GM12892 (cell line): ENCODE measurements at places on chromosomes 12 and 14.

DNA sequence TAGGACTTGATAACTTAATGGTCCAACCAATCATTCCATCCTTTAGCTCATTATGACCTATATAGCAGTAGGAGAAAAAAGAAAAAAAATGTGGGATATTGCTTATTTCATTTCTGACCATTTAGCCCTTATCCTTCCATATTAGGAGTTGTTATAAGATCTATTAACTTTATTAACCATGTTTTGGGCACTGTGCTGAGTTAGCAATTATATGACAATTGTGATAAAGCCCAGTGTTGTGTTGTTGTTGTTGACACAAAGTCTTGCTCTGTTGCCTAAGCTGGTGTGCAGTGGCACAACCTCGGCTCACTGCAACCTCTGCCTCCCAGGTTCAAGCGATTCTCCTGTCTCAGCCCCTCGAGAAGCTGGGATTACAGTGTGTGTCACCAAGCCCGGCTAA lies 569.7 kb upstream of the FOXG1 start:
- DNase-seq = no peak

GRCh38 chr12:690466-690865 lies 27.2 kb upstream of the NINJ2 start:
- DNase-seq = no peak

DNA sequence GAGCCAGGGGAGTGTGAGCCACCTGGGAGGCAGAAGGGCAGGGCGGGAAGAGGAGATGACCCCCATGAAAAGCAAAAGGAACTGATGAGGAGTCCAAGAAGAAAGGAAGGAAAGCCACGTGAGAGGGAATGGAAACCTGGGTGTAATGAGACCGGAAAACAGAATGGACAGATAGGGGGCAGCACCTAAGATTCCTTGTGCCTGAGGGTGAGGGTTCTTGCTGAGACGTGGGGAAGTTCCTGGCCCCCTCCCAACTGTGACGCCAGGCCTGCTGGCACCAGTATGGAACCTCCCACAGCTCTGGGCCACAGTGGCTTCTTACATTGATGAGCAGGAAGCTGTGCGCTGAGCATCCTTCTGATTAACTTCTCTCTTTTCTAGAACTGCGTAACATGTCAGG lies 30.8 kb downstream of the TTC7B start:
- no peak for DNase-seq

GRCh38 chr14:69928111-69928523 lies 48.9 kb downstream of the SMOC1 start:
- no peak for DNase-seq

GRCh38 chr14:65927931-65928356 lies 515.4 kb downstream of the FUT8 start:
- no peak for DNase-seq

- DNase-seq = no peak
These were observed 411.8 kb upstream of the STXBP6 start for GRCh38 chr14:25461780-25462179.

DNA sequence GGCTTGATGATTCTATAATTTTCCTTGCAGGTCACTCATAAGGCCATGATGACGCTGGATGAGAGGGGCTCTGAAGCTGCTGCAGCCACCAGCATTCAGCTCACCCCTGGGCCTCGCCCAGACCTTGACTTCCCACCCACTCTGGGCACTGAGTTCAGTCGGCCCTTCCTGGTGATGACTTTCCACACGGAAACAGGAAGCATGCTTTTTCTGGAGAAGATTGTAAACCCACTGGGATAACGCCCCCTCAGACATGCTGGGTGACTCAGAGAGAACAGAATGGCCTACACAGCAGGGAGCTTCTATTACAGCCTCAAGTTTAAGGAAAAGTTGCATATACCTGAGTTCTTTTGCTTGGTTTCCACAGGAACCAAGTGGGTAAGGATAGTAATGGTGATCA lies 34.3 kb downstream of the SERPINA3 start:
- DNase-seq = no peak

- DNase-seq = no peak
These were observed 11.7 kb upstream of the FLVCR2 start for GRCh38 chr14:75566752-75567151.
